ENCODE measurements at places on chromosomes 2 and 18.

DNA sequence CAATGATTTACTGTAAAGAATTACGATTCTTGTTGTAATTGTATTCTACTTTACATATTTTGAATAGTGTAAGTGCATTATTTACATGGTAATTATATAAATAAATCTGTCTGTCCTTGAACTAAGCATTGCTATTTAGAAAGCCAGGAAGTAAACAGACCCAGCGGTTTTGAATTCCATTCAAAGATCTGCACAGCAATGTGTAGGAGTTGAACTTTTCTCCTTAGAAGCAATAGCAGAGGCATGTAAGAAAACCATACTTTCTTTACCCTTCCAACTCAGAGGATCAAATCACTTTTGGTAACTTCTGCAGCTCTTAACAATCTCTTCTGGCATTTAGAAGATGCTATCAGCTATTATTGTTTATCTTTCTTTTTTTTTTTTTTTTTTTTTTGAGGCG, 109.2 kb upstream of the VRK2 start:
- DNase-seq: no peak

DNA sequence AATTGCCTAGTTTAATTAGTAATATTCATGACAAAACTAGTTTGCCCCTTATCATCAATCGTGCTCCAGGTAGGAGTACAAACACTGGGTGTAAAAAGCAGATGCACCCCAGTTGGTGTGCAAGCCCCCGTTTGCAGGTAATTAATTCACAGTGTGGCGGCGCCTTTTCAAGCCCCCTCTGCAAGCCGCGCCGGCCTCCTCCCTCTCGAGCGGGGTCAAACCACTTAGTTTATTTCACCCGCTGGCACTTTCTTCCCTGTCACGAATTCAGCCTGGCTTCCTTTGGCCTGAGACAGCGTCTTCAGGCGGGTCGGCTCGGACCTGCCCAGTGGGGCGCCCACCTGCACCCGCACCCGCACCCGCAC, 64.7 kb upstream of the MAPRE2 start:
- no peak for DNase-seq

DNA sequence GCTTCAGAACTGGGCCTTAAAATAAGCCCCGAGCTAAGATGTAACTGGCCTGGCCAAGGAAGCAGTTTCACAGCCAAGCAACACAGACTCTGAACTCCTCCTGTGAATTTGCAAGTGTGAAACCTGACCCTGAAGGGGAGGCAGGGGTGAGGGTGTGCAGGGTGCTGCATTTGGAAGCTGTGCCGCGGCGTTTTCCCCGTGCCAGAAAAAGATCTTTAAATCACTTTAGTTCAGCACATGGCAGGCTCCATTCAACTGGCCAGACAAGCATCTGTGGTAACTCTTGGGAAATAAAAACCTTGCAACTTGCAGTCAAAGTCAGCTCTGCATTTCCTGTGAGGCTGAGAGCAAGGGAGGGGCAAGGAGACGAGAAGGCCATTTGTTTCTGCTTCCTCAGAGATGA, 209.3 kb upstream of the SOX11 start:
- DNase-seq: no peak

DNA sequence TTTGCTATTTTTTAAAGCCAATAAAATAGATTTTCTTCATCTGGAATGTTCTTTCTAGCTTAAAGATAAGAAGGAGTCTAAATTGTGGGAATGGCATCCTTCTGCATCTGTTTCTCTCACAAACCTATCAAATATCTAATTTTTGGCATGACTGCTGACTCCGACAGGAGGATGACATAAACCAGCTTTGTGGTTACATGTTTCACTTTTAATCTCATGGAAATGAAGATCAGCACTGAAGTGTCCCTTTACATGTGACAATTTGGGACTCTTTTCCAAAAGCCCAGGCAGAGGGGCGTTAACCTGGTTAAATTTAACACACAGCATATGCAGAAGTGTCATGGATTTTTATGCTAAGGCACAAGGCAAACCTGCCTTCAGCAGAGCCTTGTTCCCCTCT, 694.7 kb downstream of the ARHGAP15 start:
- DNase-seq: no peak

DNA sequence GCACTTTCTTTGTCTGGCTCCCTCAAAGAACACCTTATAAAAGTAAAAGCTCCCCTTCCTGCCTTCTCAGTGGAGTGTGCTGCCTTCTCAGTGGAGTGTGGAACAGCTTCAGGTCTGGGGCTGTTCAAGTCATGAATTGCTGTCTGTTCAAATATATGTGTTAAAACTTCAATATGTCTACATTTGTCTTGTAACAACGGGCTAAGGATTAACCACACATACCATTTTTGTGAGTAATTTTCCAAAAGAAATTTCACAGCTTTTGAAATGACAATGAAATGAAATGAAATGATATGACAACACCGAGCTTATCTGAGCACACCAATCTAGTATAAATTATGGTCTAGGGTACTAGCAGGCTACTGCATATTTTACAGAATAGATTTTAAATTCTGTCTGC, 42.9 kb downstream of the CABYR start:
- DNase-seq: no peak

DNA sequence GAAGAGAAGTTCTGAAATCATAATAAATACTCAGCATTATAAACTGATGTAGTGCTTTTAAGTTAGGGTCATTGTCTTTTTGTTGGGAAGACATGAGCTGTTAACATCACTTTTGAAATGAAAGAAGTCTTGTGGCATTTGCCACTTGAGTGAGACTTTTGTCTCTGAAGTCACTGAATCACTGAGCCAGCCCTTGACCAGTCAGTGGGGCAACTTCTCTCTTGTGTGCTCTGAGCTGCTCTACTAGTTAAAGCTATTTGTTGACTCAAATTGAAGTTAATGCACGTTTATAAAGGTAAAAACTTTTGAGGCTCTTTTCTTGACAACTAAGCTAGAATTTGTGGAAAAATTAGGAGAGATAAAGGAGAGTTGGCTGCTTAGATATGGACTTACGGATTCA, 6.7 kb downstream of the WDR43 start:
- DNase-seq: no peak

DNA sequence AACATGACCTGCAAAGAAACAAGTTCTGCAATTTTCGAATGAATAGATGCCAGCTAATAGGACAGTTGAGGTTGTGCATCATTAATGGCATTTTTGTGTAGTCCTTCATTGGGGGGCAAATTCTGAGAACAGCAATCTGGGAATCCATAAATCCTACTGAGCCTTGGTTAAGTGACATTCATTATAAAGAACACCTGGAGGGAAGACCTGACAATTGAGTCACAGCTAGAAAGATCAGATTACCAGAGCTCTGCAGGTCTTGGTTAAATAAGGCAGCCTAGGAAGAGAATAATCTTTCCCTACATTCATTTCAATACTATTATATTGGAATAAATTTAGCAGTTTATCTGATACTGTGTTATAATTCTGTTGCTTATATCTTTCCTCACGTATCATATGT, 14.3 kb downstream of the KCNH7 start:
- DNase-seq: no peak

GRCh38 chr2:134027980-134028379, 225.9 kb upstream of the MGAT5 start:
- no peak for DNase-seq

DNA sequence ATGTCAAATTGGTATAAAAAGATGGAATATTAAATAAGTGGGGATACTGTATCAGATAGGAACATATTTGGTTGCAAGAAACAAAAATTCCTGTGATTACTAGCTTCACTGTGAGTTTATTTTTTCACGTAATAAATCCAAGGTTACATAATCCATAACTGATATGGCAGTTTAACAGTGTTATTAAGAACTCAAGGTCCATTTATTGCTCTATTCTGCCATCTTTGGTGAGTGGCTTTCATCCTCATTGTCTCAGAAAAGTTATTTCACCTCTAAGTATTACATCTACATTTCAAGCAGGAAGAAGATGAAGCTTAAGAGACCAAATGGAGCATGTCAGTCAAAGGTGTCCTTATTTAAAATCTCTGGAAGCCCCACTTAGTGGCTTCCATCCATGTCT, 37.2 kb downstream of the YIPF4 start:
- DNase-seq: no peak

GRCh38 chr2:204197336-204198005, 260.9 kb downstream of the ICOS start:
- DNase-seq: no peak

- DNase-seq: no peak
Observed at GRCh38 chr2:65501836-65502235, 69.4 kb upstream of the SPRED2 start.

DNA sequence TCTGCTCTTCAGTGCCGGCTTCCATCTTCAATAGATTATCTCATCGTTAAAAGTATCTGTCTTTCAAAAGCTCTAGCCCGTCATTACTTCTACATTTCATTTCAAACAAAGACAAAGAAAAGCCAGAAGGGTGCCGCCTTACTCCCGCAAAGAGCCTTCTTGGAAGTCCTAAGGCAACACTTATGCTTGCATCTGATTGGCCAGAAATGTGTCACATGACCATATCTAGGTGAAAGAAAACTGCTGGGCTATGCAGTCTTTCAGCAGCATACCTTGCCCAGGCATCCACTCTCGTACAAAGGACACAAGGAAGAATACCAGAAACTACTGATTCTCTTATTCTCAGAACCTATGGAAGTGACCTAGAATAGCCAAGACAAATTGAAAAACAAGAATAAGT, 217.1 kb upstream of the SLC35G4 start:
- no peak for DNase-seq

DNA sequence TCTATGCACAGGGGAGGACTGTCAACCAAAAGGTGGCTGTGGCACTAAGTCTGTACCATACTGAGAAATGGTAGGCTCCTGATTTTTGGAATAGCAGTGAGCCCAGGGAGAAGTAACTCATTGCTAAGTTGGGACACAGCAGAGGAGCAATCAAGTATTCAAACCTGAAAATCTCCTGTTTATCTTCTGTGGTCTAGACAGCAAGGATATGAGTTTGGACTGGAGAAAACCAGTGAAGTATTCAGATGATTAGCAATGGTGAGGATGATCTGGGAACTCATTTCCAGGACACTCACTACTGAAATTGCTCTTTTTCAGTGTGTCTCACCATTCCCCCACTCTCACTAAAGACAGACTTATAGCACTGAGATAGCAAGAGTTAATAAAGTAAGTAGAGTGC, 112.0 kb downstream of the GULP1 start:
- no peak for DNase-seq

GRCh38 chr2:235325151-235325550, 168.7 kb upstream of the AGAP1 start:
- DNase-seq: no peak

GRCh38 chr2:36381993-36382392, 26.4 kb downstream of the CRIM1 start:
- no peak for DNase-seq

- DNase-seq: no peak
Observed at GRCh38 chr18:20971886-20972267, 139.7 kb downstream of the ROCK1 start.

GRCh38 chr2:149410701-149411484, 80.5 kb downstream of the LYPD6 start:
- DNase-seq: no peak

DNA sequence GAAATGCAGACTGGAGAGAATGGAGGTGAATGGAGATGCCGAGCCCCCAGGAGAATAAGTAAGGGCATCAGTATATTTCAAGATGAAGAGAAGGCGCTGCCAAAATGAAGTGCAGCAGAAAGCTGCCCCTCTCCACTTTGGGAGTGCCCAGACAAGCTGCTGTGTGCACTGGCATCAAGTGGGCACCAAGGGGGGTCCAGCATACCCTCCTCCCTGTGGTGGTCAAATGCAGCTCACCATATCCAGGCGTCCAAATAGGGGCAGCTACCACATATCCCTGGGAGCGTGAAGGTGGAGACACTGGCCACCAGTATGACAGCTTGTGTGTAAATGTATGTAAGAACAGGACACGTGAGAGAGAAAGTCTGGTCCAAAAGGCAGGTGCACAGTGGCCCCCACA, 236.6 kb downstream of the KLHL29 start:
- no peak for DNase-seq

- DNase-seq: no peak
Observed at GRCh38 chr18:62054929-62055498, 131.8 kb downstream of the PIGN start.

- DNase-seq: no peak
Observed at GRCh38 chr2:159103411-159103810, 135.0 kb downstream of the TANC1 start.

DNA sequence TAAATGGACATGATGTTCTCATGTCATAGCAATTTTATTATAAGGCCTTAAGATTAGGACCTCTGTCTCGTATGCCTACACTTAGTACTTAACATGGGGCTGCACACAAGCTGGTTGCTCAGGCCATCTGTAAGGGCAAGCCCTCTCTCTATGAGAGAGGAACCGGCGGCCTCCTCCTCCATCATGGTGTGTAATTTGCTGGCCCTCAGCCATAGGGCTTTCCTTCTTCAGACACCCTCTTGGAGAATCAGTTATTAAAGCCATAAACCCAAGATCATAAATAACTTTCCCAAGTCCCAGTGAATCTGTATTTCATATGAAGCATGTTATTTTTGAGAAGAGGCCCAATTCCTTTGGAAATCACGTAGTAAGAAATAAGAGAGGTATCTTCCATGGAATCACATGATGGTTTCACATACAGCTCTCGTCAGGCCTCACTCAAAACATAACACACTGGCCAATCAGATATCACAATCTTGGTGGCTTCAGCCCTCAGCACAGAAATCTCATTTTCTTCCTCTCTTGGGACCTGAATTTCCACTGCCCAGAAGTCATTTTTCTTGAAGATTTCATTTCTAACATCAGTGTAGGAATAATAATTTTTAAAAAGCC, 92.6 kb downstream of the RDH14 start:
- no peak for DNase-seq

- DNase-seq: no peak
Observed at GRCh38 chr2:209525331-209525730, 101.5 kb downstream of the MAP2 start.

DNA sequence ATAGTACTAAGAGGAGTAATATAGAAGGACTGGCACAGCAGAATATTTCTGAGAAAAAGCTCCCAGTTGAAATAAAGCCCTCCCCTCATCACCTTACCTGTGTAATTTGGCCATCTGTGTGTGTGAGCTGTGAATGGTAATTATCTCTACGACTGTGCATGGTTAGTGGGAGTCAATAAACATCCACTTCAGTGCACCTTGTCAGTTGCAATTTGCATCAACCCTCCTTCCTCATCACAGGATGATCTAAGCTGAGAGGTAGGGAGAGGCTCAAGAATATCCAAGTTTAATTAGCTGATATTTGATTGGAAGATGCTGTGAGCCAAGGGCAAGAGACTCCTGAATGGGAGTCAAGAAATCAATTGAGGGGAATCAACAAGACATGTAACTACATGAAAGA, 694.9 kb upstream of the KLHL29 start:
- DNase-seq: no peak

DNA sequence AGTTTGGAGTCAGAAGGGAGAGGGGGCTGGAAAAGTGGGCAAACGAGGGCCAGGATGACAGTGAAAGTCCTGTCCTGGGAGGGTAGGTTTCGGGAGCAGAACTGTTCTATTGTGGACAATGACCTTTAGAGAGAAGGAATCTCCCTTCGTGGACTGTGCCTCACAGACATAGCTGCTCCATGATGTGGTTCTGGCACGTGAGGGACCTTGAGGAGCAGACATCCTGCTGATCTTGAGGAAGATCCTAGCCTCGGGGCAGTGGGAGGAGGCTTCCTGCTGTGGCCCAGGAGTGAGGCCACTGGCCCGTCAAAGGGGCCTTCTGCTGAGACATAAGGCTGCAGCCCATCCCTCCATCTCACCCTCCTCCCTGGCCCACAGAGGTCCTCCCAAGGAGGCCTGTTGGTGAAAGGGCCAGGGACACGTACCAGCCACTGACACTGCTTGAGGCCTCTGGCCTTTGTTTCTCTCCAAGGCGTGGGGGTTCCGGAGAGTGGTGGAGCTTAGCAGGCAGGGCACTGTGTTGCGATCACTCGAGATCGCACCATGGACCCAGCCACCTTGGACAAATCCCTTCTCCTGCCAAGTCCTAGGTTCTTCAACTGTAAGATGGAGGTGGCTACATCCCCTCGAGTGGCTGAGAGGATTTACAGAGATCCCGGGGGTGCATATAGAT, 167.2 kb downstream of the CELF4 start:
- no peak for DNase-seq
